Breast epithelium (tissue), 4 donors: ENCODE measurements at places on chromosomes 7 and 10. TPM values are rescaled to one million over a fixed set of nuclear protein-coding genes. Genes with fewer than 3 reads are reported as not detected.

Gene PHYHIPL
- total RNA-seq, result under 0.01 TPM

GRCh38 chr10:54904833-54905232 is 103.8 kb upstream of the PCDH15 start:
- no peak overlapping the region for H3K4me3 ChIP-seq
- H3K4me1 ChIP-seq, result no peaks in the 10 kb centered on the region
- no peak overlapping the region for H3K27ac ChIP-seq
- no peaks in the 10 kb centered on the region for H3K27me3 ChIP-seq

- no peak overlapping the region for H3K27ac ChIP-seq
- H3K4me1 ChIP-seq, result no peaks in the 10 kb centered on the region
- H3K36me3 ChIP-seq, result no peaks in the 10 kb centered on the region
- DNase-seq, result no peak
- H3K27me3 ChIP-seq, result no peaks in the 10 kb centered on the region
- H3K4me3 ChIP-seq, result no peak overlapping the region
These were observed 213.1 kb downstream of the TPK1 start for GRCh38 chr7:144622745-144623144.

Gene OR6B1
- not detected for total RNA-seq

DNA sequence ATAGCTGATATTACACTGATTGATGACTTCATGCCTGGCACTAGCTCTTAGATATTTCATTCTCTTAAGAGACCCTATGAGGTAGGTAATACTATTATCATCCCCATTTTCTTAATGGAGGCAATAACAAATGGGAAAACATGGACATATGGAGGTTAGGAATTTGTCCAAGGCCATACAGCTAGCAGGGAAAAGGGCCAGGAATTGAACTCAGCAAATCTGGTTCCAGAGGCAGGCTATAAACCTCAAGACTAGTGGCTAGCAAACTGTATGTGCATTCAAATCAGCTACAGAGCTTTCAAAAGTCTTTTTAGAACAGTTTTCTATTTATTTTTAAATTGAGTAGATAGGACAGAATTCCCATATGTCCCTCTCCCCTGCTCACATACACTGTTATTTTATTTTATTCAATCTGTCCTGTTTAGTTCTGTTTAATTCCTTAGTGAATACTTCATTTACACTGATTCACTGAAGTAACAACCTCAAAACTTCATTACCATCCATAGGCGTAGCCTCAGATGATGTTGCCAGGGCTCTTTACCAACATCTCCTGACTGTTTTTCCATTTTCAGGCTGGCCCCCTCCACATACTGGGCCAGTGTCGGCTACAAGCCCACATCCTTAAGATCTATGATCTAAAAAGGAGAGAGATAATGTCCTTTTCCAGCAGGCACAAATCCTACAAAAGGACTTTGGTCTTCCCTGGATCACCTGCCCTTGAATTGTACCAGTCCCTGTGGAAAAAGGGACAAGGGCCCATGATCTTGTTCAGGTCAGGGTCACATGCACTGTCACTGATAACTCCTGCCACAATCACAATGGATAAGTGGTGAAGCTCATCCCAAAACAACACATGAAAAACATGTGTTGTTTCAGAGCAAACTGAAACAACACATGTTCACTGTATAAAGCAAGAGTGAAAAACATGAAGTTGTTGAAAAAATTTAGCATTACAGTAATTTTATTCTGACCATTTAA is 15.9 kb downstream of the FAM24B start:
- DNase-seq, result no peak
- H3K36me3 ChIP-seq, result no peaks in the 10 kb centered on the region
- no peaks in the 10 kb centered on the region for H3K27me3 ChIP-seq
- H3K4me3 ChIP-seq, result no peak overlapping the region

GRCh38 chr7:127189074-127189473 is 63.7 kb downstream of the GRM8 start:
- H3K4me1 ChIP-seq, result no peaks in the 10 kb centered on the region
- H3K27me3 ChIP-seq, result no peaks in the 10 kb centered on the region
- no peak overlapping the region for H3K27ac ChIP-seq
- no peaks in the 10 kb centered on the region for H3K36me3 ChIP-seq
- DNase-seq, result no peak

Gene C10orf53
- total RNA-seq, result not detected

DNA sequence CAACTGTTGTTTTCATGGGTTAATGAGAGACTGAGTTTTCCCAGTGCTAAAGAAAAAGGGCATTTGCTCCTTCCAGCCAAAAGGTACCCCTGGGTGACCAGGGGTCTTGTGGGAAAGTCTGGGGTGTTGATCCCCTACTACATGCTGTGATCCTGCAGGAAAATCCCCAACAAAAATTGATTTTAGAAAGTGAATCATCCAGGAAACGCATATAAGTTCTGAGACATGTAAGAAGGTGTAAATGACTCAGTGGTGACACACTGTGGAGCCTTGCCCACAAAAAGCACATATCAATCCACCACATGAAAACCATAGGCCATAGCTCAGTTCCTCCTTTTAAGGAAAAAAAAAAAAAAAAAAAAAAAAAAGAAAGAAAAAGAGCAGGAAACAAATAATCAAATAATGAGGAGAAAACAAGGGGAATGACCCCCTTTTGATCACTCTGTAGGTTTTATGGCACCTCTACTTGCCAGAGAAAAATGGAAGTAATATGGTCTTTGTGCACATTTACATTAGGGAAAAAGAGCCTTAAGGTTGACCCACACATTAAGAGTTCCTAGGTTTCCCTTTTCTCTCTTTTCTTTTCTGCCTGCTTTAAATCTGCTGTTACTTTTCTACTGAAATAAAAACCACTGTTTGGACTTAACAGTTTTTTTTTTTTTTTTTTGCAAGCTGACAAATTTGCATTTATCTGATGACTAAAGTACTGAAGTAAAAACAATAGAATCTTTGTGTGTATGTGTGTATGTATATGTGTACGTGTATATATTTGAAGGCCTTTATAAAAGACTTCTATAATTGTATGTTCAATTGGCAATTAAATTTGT is 386.0 kb downstream of the KIF20B start:
- H3K4me3 ChIP-seq, result no peak overlapping the region
- no peak for DNase-seq
- no peaks in the 10 kb centered on the region for H3K27me3 ChIP-seq
- no peak overlapping the region for H3K27ac ChIP-seq
- no peaks in the 10 kb centered on the region for H3K4me1 ChIP-seq
- H3K36me3 ChIP-seq, result no peaks in the 10 kb centered on the region

DNA sequence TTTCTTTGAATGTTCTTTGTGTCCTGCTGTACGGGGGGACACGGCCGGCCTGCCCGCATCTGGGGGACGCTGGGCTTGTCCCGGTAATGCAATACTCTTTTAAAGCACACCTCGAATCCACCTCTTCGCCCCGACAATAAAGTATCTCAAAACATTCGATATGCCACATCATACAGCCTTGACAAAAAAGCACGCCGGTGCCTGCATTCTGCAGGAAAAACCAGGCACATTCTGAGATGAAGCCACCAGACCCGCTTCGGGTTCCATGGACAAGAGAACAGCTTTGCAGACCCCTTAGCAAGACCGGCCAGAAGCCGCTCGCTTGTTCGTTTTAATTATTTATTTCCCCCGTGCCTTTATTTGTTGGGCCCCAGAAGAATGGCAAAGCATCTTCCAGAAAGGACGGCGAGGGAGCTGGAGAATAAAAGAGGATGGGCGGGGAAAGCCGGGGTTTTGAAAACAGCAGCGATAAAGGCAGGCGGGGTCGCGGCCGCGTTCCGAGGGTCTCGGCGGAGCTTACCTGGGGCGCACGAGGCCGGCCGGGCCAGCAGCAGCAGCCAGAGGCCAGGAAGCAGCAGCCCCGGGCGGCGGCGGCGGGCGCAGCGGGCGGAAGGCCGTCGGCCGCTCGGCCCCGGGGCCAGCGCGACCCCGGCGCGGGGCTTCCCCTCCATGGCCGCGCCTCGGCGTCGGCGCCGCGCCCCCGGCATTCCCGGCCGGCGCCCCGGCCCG is 462 bp downstream of the KIAA1549 start:
- no peaks in the 10 kb centered on the region for H3K4me1 ChIP-seq
- H3K27ac ChIP-seq, result no peak overlapping the region
- H3K36me3 ChIP-seq, result no peaks in the 10 kb centered on the region
- peak overlapping the region; percentile 72 for H3K4me3 ChIP-seq
- DNase-seq, result no peak

Gene CHAT
- total RNA-seq, result not detected

Gene NUP205
- 22.6 TPM for total RNA-seq

Gene NPY4R2
- not detected for total RNA-seq

- H3K27me3 ChIP-seq, result no peaks in the 10 kb centered on the region
- no peaks in the 10 kb centered on the region for H3K36me3 ChIP-seq
- H3K4me3 ChIP-seq, result no peak overlapping the region
- DNase-seq, result no peak
These were observed 8.5 kb upstream of the RSBN1L start for GRCh38 chr7:77687747-77688144.

DNA sequence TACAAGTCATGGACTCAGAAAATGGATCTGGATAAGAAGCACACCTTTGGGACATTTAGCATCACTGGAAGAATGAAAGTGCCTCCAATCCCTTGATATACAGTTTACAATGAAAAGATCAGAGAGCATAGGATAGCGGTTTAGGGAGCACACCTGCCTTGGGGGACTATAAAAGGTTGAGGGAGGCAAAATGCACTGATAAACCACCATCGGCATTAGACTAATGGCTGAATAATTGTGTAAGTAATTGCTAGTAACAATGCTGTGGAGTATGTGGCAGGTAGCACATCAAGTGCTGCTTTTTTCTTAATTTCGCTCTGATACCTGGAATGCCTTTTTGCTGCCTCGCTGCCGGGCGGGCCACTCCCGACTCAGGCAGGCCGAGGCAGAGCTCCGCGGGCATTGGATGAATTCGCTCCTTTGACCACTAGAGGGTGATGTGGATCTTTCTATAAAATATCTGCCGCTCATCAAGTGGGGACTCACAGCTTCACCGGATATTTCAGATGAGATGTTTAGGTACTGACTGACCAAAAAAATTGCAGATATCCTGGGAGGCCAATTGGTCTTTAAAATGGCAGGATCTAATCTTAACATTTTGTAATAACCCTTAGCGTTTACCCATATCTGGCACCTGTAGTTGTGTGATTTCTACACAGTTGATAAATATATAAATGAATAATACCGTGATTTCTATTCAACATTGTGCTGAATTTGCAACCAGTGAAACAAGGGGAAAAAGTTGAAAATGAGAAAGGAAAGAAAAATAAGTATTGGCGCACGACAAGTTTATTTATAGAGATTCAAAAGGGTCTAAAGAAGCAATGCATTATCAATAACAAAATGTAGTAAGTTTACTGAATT is 116.8 kb upstream of the PRSS1 start:
- no peak overlapping the region for H3K27ac ChIP-seq
- no peak for DNase-seq
- H3K4me3 ChIP-seq, result no peak overlapping the region
- H3K36me3 ChIP-seq, result no peaks in the 10 kb centered on the region
- H3K4me1 ChIP-seq, result no peaks in the 10 kb centered on the region
- no peaks in the 10 kb centered on the region for H3K27me3 ChIP-seq

DNA sequence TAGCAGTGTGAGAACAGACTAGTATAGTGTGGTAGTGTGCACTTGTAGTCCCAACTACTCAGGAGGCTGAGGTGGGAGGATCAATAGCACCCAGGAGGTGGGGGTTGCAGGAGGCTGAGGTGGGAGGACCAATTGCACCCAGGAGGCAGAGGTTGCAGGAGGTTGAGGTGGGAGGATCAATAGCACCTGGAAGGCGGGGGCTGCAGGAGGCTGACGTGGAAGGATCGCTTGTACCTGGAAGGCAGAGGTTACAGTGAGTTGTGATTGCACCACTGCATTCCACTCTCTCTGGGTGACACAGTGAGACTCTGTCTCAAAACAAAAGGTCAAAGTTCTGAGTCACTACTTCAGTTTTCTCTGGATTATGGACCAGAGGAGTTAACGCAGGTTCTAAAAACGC is 22.6 kb upstream of the DIP2C start:
- no peaks in the 10 kb centered on the region for H3K27me3 ChIP-seq
- no peak for DNase-seq
- H3K27ac ChIP-seq, result no peak overlapping the region

Gene LIPN
- not detected for total RNA-seq

Gene HOXA6
- total RNA-seq, result 16.0 TPM

- no peaks in the 10 kb centered on the region for H3K4me1 ChIP-seq
- H3K4me3 ChIP-seq, result no peak overlapping the region
- H3K27ac ChIP-seq, result no peak overlapping the region
- no peak for DNase-seq
- H3K27me3 ChIP-seq, result no peaks in the 10 kb centered on the region
- H3K36me3 ChIP-seq, result no peaks in the 10 kb centered on the region
These were observed 40.1 kb upstream of the CXCL12 start for GRCh38 chr10:44424957-44425356.

DNA sequence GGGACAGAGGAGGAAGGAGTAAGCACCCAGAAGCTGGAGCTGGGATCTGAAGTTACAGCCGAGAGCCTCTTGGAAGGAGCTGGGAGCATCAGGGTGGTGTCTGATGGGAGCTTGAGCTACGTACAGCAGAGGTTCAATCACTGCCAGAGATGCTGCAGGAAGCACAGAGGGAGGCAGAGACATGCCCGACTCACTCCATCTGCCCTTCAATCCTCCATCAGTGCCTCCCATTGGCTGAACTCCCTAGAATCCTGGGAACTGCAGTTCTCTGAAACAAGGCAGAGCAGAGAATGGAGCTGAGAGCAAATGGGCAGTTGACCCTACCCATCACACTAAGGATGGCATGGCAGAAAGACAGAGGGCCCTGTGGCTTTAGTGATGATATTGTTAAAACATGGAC is 40.0 kb upstream of the CTBP2 start:
- no peak overlapping the region for H3K4me3 ChIP-seq
- no peak overlapping the region for H3K27ac ChIP-seq
- DNase-seq, result no peak
- no peaks in the 10 kb centered on the region for H3K27me3 ChIP-seq
- H3K4me1 ChIP-seq, result no peaks in the 10 kb centered on the region

Gene MMD2
- total RNA-seq, result not detected

Gene EIF3B
- 111 TPM for total RNA-seq

- no peak overlapping the region for H3K4me3 ChIP-seq
- H3K27ac ChIP-seq, result no peak overlapping the region
- H3K36me3 ChIP-seq, result no peaks in the 10 kb centered on the region
- H3K4me1 ChIP-seq, result no peaks in the 10 kb centered on the region
These were observed 123.8 kb upstream of the RHOBTB1 start for GRCh38 chr10:61067671-61068336.

DNA sequence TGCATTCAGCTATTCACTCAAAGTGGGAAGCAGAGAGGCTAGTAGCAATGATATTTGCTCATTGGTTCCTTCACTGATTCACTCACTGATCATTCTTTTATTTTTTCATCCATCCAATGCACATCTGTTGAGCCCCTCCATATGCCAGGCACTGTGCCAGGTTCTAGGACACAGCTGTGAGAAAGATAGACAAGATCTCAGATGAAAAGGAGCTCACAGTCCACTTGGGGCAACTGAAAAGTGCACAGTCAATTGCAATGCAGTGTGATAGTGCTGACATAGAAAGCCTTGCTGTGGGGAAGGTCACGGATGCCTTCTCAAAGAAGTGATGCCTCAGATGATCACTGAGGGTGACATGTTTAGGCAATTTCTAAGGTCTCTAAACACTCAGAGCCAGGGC is 262.3 kb downstream of the PTEN start:
- no peaks in the 10 kb centered on the region for H3K4me1 ChIP-seq
- no peaks in the 10 kb centered on the region for H3K27me3 ChIP-seq
- DNase-seq, result no peak

Gene HECW1
- total RNA-seq, result 0.66 TPM

Gene CYP2W1
- not detected for total RNA-seq

Gene SPDYE6
- total RNA-seq, result 0.33 TPM
